Naive thymus-derived CD4-positive, alpha-beta T cell (primary cell): ENCODE measurements at places on chromosomes 3 and 15. TPM values are rescaled to one million over a fixed set of nuclear protein-coding genes. Genes with fewer than 3 reads are reported as not detected.

Gene CCDC13
- total RNA-seq: 0.34 TPM

GRCh38 chr15:39898317-39898716 lies 21.7 kb downstream of the GPR176 start:
- H3K27me3 ChIP-seq: no peaks in the 10 kb centered on the region
- no peaks in the 10 kb centered on the region for H3K36me3 ChIP-seq
- no peaks in the 10 kb centered on the region for H3K4me1 ChIP-seq
- DNase-seq: no peak

GRCh38 chr3:157134620-157135191 lies 25.2 kb downstream of the CCNL1 start:
- H3K4me1 ChIP-seq: peaks cover 25% of the 10 kb centered on the region
- H3K27ac ChIP-seq: no peak overlapping the region
- no peak overlapping the region for H3K4me3 ChIP-seq

DNA sequence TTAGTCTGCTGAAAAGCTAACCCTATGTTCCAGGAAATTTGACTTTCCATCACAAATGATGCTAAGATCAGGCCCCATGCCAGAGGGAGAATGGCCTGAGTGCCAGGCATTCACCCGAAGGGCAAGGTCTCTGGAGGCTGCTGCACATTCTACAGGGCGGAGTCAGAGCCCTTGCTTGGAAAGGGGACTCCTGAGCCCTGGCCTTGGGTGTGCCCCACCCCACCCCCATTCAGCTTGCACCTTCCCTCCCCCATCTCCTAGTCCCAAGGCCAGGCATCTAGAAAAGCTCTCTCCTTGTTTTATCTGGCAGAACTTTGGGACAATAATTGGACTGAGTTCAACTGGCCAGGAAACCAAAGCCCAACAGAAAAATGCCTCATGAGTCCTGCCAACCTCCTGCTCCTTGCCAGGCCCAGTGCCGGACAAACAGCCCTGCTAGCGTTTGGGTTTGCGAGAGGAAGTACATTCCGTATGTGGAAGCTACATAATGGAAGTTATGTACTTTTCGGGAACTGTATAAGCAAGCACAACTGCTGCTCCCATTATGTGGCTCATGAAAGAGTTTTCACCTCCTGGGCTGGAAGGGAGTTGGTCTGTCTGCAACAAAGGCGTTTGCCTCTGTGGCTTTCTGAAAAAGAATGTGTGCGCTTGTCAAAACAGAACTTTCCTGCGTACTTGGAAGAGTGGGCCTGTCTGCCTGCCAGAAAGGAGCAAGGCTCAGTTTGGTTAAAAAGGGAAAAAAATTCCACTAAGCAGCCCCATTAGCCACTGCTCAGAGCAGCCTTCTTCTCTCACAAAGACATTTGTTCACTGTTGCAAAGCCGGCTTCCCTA lies 321.5 kb upstream of the CTNNB1 start:
- no peaks in the 10 kb centered on the region for H3K4me1 ChIP-seq
- no peaks in the 10 kb centered on the region for H3K27me3 ChIP-seq
- no peak overlapping the region for H3K4me3 ChIP-seq
- no peaks in the 10 kb centered on the region for H3K36me3 ChIP-seq
- DNase-seq: no peak
- H3K27ac ChIP-seq: no peak overlapping the region

DNA sequence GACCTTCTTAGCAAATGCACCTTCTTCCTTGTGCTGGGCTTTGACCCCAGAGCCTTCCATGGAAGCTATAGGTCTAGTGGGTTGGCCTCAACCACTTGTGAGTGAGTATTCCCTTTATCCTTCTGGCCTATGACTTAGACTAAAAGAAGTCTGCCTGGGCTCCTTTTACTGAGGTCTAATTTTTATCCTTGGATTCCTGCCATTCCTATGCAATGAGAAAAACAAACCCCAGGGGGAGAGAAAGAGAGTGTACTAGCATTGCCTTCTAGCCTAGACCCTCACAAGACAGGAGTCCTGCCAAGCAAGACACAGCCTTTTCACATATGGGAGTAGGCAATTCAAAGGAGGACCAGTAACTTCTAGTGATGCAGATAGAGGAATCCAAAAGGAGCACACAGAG lies 155.4 kb downstream of the PPM1L start:
- H3K36me3 ChIP-seq: no peaks in the 10 kb centered on the region
- no peak overlapping the region for H3K27ac ChIP-seq
- no peaks in the 10 kb centered on the region for H3K4me1 ChIP-seq
- H3K4me3 ChIP-seq: no peak overlapping the region

- no peaks in the 10 kb centered on the region for H3K27me3 ChIP-seq
- H3K27ac ChIP-seq: no peak overlapping the region
- H3K36me3 ChIP-seq: no peaks in the 10 kb centered on the region
- H3K4me3 ChIP-seq: no peak overlapping the region
- H3K4me1 ChIP-seq: peaks cover 48% of the 10 kb centered on the region
Observed at GRCh38 chr3:42510325-42510724, 7.9 kb downstream of the VIPR1 start.

GRCh38 chr3:62529230-62529629 lies 155.9 kb upstream of the FEZF2 start:
- no peak overlapping the region for H3K27ac ChIP-seq
- H3K27me3 ChIP-seq: no peaks in the 10 kb centered on the region
- no peaks in the 10 kb centered on the region for H3K4me1 ChIP-seq
- no peak overlapping the region for H3K4me3 ChIP-seq
- DNase-seq: no peak
